Activated T-helper 17 cell treated with anti-CD3 and anti-CD28 coated beads, Interleukin-2, amount 50 U/mL, for 72 hours (primary cell): ENCODE measurements at places on chromosomes 1 and 21. TPM values are rescaled to one million over a fixed set of nuclear protein-coding genes. Genes with fewer than 3 reads are reported as not detected.

The OPRD1 gene
- not detected for total RNA-seq

The LCE3D gene
- not detected for total RNA-seq

The ERICH3 gene
- total RNA-seq: not detected

The OR2T33 gene
- not detected for total RNA-seq

The AMPD1 gene
- total RNA-seq: not detected

The BTF3L4 gene
- 20.2 TPM for total RNA-seq

The SFN gene
- 4.3 TPM for total RNA-seq

The OLIG2 gene
- total RNA-seq: not detected

The ST6GALNAC5 gene
- total RNA-seq: not detected

The RHBG gene
- total RNA-seq: not detected

The TOE1 gene
- total RNA-seq: 23.2 TPM

The TAS1R1 gene
- total RNA-seq: not detected

The RGS8 gene
- 0.04 TPM for total RNA-seq

The SIM2 gene
- total RNA-seq: 3.9 TPM

The RGS2 gene
- total RNA-seq: 22.8 TPM

- no peak for ATAC-seq
These were observed 11.7 kb upstream of the IL24 start for GRCh38 chr1:206885341-206886060.

DNA sequence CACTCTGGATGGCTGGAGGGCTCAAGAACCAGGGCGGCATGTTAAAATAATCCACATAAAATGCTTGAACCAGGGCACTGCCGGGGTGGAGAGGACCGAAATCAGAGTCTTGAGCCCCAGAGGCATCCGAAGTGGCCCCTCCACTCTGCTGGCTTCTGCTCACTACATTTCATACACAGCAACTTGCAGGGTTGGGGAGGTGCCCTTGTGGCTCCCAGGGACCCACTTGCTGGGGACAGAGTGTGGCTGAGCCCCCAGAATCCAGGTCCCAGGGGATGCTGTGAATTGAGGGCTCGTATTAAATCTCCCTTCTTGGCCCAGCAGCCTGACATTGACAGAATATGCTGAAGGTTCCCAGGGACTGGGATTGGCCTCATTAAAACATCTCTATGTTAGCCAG is 181.7 kb downstream of the GRIK3 start:
- no peak for ATAC-seq

DNA sequence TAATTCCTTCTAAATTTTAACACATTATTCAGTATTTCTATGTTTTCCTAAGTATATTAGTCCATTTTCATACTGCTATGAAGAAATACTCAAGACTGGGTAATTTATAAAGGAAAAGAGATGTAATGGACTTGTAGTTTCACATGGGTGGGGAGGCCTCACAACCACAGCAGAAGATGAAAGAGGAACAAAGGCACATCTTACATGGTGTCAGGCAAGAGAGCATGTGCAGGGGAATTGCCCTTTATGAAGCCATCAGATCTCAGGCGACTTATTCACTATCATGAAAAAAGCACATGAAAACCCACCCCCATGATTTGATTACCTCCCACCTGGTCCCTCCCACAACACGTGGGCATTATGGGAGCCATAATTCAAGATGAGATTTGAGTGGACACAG is 15.6 kb downstream of the GBP5 start:
- ATAC-seq: peak; percentile 23

DNA sequence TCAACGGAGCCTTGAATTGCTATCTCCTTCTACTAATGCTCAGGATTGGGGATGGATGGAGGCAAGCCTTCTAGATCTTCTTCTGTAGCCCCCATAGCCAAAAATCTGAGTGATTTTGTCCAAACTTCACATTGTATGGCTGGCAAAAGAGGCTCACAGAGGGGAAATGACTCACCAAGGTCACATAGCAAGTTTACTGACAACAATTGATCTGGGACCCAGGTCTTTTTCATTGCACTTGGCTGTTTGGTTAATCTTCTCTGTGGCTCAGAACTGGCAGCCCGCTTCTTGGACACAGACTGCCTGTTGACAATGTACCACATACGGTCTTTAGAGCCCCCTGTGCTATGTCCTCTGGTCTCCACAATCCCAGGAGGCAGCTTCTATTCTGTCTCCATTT is 3.0 kb upstream of the LACTBL1 start:
- no peak for ATAC-seq

- no peak for ATAC-seq
These were observed 8.9 kb upstream of the RAB3GAP2 start for GRCh38 chr1:220281159-220281574.

DNA sequence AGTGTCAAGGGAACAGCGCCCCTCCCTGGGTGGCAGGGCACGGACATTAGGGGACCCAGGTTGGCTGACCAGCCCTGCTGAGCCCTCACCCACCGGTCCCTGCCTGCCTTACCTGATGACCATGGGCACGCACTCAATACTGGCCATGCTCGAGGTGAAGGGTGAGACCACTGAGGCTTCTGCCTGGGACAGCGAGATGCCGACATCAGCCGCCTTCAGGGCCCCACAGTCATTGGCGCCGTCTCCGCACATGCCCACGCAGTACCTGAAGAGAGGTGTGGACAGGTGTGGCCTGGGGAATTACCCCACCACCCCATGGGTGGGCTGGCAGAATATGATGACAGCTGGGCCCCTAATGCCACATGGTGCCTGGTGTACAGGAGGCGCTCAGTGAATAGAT is 7.8 kb upstream of the MFAP2 start:
- no peak for ATAC-seq

GRCh38 chr1:7389906-7390603 is 381.0 kb upstream of the VAMP3 start:
- ATAC-seq: no peak

- ATAC-seq: no peak
These were observed 10.6 kb downstream of the FAF1 start for GRCh38 chr1:50949286-50949982.

DNA sequence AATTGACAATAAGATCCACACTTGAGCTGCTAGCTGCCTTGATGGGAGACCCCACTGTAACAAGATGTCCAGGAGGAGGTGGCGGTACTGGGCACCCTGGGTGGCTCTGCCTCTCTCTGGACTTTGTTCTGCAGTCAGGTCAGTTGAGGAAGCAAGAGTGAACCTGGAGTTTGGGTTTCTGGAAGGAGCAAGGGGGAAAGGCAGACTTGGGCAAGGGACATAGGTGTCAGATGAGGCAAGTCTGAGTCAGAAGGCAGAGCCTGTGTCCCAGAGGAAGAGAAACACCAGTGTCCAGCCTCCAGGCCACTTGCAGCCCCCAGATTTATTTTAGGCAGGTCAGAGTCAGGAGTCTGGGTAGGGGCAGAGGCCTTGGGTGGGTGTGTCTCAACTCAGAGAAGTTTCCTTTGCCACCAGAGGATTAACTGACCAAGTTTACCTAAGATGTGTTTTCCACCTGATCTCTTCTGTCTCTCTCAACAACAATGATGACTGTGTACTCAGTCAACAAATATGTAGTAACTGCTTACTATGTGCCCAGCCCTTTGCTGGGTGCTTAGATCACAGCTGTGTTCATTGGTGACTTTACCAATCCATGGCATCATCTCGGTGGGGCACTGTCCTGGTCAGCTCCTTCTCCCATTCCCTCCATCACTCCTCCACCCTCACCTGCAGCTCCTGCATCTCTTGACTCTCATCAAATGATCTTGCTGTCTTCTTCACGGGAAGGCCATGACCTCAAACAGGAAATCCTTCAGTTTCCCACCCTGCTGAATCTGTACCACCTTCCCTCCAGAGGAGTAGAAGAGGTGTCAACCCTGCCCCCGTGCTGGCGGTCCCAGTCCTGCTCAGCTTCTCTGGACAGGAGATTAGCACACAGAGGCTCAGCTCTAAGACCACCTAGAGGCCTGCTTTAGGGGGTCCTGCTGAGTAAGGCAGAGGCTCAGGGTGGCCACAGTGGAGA is 36.6 kb downstream of the ELF3 start:
- ATAC-seq: no peak

DNA sequence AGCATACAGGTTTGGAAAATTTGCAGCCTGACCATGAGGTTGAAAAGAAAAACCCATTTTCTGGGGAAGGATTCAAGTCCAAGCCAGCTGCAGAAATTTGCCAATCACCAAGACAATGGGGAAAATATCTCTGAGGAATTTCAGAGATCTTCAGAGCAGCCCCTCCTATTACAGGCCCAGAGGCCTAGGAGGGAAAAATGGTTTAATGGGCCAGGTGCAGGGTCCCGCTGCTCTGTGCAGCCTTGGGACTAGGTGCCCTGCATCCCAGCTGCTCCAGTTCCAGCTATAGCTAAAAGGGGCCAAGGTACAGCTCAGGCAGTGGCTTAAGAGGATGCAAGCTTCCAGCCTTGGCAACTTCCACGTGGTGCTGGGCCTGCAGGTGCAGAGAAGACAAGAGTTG is 113.5 kb downstream of the GABPA start:
- no peak for ATAC-seq

- ATAC-seq: no peak
These were observed 5.1 kb upstream of the ZNF326 start for GRCh38 chr1:89989799-89990198.

GRCh38 chr1:202856014-202856413 is 32.9 kb downstream of the RABIF start:
- ATAC-seq: no peak

- ATAC-seq: no peak
These were observed 157.3 kb downstream of the ZNF281 start for GRCh38 chr1:200252531-200252930.

- ATAC-seq: no peak
These were observed 40.5 kb downstream of the GLIS1 start for GRCh38 chr1:53698384-53698980.

DNA sequence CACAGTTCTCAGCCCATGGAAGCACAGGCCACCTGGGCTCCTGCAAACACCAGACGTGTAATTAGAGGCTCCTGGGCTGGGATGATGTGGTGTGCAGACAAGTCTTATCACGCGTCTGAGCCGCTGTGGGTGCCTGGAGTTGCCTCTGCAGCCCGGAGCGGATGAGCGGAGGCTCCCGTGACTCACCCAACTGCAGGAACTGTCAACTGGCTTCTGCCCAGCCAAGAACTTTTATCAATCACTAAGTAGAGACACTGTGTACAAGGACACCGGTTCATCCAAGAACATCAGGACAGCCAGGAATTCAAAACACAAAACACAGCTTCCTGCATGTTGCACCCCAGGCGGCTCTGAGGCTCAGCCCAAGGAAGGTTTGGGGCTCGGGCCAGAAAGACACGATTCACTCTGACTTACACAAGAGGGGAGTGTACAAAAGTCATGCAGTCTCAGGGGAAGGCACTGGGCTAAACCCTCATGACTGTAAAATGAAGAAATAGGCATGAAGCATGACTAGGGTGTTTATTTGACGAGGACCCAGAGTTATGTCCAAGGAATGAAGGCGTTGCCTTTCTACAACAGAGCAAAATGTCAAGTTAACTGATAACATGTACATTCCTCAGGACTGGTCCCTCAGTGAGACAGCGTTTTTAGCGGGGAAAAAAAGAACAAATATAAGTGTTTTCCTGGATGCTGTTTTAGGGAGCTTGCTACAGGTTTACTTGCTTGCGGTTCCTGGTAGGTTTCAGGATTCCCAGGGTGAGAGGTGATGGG is 21.1 kb downstream of the ERRFI1 start:
- ATAC-seq: no peak

GRCh38 chr1:178543290-178543607 is 30.3 kb downstream of the TEX35 start:
- ATAC-seq: no peak

DNA sequence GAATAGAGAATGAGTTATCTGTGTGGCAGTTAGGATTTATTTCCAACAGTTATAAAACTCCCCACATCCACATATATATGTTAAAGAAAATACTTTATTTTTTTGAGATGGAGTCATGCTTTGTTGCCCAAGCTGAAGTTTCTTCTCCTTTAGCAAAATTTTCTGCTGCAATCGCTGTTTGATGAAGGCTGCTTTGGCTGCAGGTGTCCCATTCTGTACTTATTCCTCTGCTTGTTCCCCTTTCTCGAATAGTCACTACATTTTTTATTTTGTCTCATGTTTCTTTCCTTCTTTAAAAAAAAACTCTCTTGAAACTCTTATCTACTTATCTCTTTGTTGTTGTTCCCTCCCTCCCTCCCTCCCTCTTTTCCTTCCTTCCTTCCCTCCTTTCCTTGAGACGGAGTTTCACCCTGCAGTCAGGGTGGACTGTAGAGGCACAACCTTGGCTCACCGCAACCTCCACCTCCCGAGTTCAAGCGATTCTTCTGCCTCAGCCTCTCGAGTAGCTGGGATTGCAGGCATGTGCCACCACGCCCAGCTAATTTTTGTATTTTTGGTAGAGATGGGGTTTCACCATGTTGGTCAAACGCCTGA is 10.6 kb downstream of the OR2W3 start:
- ATAC-seq: no peak

GRCh38 chr1:43510621-43511020 is 20.1 kb upstream of the PTPRF start:
- no peak for ATAC-seq

- no peak for ATAC-seq
These were observed 124.7 kb upstream of the COL6A1 start for GRCh38 chr21:45856906-45857305.
